Stimulated activated CD8-positive, alpha-beta memory T cell treated with anti-CD3 and anti-CD28 coated beads, Interleukin-15, amount 100 ng/mL, for 4 hours (primary cell): ENCODE measurements at places on chromosomes 4 and X.

- no peak for DNase-seq
Measured at GRCh38 chrX:78071331-78071730, 32.7 kb upstream of the PGK1 start.

DNA sequence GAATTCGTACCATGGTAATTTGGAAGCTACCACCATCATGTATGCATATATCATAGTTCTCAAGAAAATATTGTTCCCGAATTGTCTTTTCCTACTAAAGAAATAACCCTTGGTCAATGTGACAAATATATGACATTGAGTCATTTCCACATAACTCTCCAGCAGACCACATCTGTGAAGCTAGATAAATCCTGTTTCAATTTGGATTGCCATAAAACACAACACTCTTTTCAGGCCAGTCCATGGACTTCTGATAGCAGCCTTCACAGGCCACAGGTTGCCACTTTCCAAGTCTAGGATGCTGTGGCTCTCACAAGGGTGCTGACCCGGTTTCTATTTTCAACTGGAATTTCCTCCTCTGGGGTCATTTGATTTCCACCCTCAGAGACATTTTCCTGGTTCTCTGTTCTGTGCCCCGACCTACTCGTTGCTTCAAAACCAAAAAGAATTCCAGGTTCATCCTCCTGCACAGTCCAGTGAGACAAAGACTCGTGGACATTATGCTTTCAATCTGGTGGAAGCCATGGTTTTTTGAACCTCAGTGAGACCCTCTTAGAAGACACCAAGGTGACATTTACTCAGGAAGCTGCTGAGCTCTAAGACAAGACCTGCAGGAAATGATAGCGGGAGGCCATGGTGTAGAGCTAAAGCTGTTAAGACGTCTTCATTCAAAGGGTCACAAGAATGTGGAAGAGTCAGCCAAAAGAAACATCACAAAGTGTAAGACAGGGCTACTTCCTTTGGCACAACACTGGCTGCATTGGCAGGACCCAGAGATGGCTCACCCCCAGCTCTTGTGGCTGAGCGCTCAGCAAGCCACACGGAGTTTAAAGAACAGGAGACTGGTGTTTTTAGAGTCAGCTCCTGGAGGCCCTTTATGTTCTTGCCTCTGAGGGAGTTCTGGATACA lies 119.8 kb downstream of the AMELX start:
- DNase-seq = no peak

- DNase-seq = no peak
Measured at GRCh38 chr4:1670279-1670678, 13.8 kb downstream of the FAM53A start.

DNA sequence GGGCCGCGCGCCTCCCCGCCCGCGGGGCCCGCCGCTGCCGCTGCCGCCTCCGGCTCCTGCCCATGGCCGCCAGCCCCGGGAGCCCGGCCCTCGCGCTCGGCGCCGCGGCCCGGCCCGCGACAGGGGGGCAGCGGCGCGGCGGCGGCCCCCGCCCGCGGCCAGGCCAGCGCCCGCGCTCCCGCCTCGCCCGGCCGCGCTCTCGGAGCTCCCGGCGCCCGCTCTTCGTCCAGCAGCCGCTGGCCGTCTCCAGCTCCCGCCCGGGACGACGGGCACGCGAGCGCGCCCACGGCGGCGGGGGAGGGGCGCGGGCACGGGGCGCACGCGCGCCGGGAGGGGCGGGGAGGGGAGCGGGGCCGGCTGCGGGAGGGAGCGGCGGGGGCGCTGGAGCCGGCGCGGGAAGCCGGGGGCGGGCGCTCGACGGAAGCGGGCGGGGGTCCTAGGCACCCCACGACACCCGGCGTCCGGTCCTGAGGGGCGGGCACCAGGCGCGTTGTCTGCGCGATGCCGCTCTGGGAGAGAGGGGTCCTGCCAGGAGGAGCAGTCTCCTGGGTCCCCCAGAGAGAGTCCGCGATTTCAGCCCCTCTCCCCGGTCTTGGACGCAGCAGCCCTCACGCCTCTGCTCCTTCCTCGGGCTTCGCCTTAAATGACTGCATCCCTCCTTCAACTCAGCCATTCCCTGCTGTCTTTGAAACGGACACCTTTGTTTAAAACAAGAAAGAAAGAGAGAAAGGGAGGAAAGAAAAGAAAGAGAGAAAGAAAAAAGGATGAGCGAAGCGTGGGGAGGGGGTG lies 490 bp upstream of the PDZD4 start:
- DNase-seq = no peak

DNA sequence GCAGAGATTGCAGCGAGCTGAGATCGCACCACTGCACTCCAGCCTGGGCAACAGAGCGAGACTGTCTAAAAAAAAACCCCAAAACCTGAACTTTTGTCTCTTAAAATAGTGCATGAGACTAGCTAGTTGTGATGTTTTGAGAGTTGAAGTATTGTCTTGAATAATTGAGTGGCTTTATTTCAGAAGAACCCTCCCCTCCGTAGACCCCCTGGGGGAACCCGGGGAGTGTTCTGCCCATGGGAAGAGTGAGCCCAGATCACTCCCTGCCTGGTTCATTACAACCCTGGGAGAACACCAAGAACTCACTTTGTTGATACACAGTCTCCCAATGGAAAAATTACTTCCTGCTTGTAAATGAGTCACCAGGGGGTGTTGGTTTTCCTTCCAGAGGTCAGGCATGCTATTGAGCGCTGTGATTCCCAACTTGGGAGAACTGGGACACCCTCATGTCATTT lies 65.3 kb upstream of the SHISA3 start:
- DNase-seq = no peak

DNA sequence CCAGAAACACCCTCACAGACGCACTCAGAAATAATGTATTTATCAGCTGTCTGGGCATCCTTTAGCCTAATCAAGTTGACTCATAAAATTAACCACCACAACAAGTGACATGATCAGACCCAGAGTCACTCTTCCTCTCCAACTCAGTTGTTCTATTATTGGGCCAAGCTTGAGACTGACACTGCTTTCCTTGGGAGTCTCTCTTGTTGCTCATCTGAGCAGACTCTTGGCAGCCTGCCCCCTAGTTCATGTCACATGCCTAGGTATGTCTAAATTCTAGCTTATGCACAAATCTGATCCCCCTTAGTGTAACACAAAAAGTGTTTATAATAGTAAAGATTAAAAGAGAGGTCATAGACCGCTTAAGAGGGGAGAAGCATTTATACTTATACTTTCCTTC lies 72.6 kb upstream of the ADAMTS3 start:
- DNase-seq = no peak

DNA sequence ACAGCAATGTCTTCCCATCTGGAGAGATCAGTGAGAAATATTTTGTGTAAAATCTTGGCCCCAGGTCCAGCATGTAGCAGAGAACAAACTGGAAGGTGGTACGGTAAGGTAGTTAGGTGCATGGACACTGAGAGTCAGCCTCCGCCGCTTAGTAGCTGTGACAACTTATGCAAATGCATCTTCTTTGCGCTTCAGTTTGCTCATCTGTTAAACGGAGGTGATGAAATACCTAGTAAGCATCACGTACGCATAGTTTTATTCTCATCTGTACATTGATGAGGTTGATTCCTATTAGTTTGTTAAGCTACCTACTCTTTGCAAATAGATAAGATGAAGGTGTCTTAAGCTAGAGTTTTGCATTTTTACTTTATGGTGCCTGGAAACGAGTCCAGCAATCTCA lies 80.0 kb upstream of the MSX1 start:
- no peak for DNase-seq

- DNase-seq = no peak
Measured at GRCh38 chrX:104795804-104796203, 229.8 kb downstream of the IL1RAPL2 start.

- DNase-seq = no peak
Measured at GRCh38 chrX:136477026-136477425, 10.7 kb upstream of the BRS3 start.

- DNase-seq = no peak
Measured at GRCh38 chrX:135275973-135276372, 24.1 kb downstream of the ETDA start.

DNA sequence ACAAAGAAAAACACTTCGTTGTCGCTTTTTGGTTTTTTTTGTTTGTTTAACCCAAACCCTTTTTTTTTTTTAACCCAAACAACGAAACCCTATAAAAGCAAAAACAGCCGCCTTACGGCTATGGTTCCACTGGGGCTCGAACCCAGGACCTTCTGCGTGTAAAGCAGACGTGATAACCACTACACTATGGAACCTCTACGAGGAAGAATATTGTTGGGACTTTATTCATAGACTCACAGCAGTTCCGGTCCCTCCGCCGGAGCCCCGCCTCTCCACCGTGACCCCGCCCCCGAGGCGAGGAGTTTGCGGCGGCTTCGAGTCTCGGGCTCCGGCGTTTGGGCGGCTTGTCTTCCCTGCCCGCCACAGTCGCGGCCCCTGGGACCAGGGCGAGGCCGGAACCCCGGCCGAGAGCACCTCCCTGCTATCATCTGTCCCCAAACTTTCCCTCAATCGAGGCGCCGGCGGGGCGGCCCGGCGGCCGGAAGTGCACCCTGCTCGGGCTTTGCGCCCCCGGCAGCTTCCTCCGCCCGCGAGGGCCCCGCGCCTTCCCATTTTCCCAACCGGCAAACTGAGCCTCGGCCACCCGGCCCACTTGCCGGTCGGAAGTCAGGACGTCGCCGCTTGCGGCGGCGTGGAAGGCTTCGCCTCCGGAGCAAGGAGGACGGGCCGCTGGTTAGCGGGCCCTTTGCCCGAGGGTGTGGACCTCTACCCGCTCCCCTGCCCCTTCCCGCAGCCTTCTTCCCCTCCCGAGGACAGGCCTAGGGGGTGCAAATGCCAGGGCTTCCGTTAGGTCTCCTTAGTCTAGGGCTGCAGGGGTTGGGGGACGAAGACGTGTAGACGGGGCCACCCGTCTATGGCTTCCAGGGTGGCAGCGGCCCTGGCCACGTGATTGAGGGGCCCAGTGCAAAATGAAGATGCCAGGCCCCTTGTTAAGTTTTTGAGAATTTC lies 3.2 kb upstream of the RS1 start:
- DNase-seq = peak; percentile 55
